ENCODE measurements at places on chromosomes 2 and 18. TPM values are rescaled to one million over a fixed set of nuclear protein-coding genes. Genes with fewer than 3 reads are reported as not detected.

DNA sequence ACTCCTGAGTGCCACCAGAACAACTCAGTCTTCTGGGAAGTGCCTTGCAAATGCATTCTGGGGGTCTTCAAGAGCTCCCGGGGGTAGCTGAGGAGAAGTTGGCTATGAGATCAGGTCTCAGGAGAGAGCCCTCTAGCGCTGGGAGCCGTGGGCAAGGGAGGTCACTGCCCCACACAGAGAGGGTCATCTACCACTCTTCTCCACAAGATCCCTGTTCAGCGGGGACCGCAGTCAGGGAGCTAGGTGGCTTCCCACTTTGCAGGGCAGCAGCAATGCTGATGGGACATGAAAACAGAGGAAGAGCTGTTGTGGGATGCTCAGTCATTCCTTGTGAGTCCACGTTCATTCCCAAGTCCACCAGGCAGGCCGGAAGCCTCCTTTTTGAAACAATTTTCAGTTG lies 66.6 kb downstream of the ACKR3 start:
- peaks cover 6% of the 10 kb centered on the region for H3K36me3 ChIP-seq
- no peak overlapping the region for H3K27ac ChIP-seq
- no peak for DNase-seq
- H3K4me1 ChIP-seq, result no peaks in the 10 kb centered on the region
- peaks cover 17% of the 10 kb centered on the region for H3K27me3 ChIP-seq

- peaks cover 4% of the 10 kb centered on the region for H3K27me3 ChIP-seq
- no peaks in the 10 kb centered on the region for H3K4me1 ChIP-seq
Observed at GRCh38 chr2:48228345-48228684, 301.6 kb upstream of the STON1 start.

GRCh38 chr2:36461039-36461681 lies 105.6 kb downstream of the CRIM1 start:
- H3K27ac ChIP-seq, result no peak overlapping the region
- H3K27me3 ChIP-seq, result peaks cover 32% of the 10 kb centered on the region
- peak; percentile 90 for DNase-seq
- no peak overlapping the region for H3K4me3 ChIP-seq
- H3K36me3 ChIP-seq, result peaks cover 10% of the 10 kb centered on the region

DNA sequence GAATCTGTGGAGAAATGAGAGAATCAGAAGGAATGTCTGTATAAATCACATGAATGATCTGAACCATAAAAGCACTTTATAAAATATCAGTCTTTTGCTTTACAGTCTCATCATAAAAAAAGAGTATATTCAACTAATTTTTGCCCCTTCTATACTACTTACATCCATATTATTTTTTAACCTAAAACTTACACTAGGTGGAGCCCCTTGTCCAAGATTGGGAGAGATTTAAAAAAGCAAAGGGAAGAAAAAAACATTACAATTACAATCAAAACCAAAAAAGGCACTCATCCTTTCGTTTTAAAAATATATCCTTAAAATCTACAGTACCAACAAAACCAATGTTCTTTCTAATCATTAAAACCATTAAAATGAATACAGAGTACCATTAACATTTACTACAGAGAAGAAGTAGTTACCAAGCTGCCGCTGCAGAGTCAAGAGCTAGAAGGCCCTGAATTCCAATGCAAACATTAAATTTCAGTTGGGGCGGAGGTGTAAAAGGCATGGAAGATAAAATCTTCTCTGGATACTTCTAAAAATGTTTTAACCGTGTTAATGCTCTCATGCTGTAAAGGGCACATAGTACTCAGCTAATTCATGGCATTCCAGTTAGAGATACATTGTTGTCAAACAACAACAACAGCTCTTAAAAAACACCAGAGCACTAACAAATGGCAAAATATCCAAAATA lies 56.7 kb upstream of the EPB41L3 start:
- H3K27me3 ChIP-seq, result peaks cover 4% of the 10 kb centered on the region
- no peaks in the 10 kb centered on the region for H3K36me3 ChIP-seq
- no peaks in the 10 kb centered on the region for H3K4me1 ChIP-seq
- no peak for DNase-seq
- no peak overlapping the region for H3K4me3 ChIP-seq

DNA sequence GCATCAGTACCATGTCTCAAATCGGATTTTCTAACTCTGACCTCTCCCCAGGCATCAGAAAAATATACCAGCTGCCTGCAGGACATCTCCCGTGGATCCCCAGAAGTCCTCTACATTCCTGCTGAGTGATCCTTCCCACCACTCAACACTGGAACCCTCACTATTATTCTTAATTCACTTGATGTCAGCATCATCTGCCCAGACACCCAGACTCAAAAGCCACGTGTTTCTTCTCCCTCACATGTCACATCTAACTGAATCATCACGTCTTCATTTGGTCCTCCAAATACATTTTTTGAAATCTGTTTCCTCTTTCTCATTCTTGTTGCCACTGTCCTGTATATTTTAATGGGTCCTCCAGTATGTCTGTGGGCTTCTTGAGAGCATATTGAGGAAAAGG lies 218.6 kb downstream of the HRH4 start:
- no peak overlapping the region for H3K27ac ChIP-seq
- no peaks in the 10 kb centered on the region for H3K36me3 ChIP-seq
- DNase-seq, result no peak
- H3K27me3 ChIP-seq, result no peaks in the 10 kb centered on the region
- H3K4me3 ChIP-seq, result no peak overlapping the region

DNA sequence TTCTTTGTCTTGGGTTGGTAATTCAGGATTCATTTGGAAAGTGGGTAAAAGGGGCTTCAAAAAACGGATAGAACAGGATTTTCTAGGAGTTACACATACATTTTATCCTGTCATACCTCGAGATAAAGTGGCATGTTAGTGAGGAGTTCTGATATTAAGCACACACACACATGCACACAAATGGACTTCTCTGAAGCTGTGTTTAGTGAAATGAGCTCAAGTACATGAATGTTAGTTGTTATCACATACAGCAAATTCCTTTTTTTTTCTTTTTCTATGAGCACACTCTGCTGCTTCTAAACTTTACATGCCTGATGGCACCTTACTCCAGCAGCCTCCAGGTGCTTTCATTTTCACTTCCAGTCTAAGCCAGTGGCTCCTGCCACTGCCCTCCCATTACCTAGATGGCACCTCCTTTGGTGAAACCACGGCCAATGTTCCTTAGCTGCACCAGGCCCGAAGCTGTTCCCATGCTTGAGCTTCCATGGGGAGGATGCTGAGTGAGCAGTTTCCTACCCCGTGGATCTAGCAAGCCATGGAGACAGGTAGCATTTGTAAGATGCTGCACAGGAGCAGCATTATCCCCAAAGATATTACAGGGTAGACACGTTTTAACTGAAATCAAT lies 49.7 kb downstream of the STAT1 start:
- peak overlapping the region; percentile 23 for H3K27ac ChIP-seq
- DNase-seq, result no peak
- H3K36me3 ChIP-seq, result peaks cover 56% of the 10 kb centered on the region
- H3K4me3 ChIP-seq, result no peak overlapping the region
- H3K27me3 ChIP-seq, result no peaks in the 10 kb centered on the region

DNA sequence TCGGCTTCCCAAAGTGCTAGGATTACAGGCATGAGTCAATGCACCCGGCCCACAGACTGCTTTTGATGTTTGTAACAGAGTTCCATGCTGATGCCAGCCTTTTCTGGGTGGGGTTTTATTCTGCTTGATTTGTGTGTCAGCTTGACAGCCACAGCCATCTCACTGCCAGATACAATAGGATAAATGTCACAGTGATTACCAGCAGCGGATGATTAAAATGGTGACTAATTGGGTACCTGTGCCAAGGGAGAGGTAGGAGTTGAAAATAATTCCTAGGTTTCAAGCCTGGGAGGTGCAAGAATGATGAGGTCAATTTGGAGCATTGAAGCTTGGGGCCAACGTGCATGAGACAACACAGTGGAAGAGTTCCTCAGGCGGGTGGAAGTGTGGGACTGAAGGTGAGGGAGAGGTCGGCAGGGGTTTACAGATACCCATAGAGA lies 39.4 kb downstream of the SH2D6 start:
- peaks cover 5% of the 10 kb centered on the region for H3K27me3 ChIP-seq
- H3K27ac ChIP-seq, result no peak overlapping the region
- DNase-seq, result no peak
- H3K4me1 ChIP-seq, result 0 out of 2 replicates have a peak, but pooled peaks cover 4% of the 10 kb centered on the region

DNA sequence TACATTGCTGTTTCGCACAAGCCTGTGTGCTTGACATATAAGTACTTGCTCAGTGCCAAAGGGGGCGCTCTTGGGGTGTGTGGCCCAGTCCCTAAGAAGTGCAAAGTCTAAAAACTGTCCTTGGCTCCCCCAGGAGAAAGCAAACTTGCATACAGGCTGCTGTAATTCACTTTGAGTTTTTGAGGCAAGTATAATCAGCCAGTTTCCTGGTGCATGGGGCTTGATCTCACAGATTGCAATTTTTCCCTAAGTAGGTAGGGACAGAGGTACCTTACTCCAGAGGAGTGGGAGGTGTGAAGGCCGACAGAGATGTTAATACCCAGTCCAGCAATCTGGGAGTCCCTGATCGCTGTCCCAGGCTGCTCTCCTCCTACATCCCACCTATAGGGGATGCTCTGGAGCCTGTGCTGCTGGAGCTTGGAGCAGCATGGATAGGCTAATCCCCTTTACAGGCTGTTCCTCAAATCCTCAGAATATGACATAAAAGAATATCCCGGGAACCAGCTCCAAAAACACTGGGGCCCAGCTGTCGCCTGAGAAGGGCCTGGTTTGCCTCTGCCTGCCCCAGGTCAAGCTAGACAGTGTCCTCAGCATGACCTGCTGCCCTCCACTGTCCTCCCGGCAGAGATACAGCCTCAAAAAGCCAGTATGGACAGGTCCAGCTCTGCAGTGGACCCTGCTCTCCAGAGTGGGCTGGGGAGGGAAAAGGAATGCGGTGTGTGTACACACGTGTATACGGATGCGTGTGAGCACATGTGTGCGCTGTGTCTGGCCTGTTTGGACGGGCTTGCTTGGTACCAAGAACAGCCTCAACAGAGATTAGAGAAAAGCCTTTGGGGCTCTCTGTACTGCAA lies 136.5 kb upstream of the HAAO start:
- DNase-seq, result no peak
- H3K36me3 ChIP-seq, result no peaks in the 10 kb centered on the region
- H3K27ac ChIP-seq, result no peak overlapping the region
- H3K27me3 ChIP-seq, result peaks cover 2% of the 10 kb centered on the region
- no peak overlapping the region for H3K4me3 ChIP-seq

DNA sequence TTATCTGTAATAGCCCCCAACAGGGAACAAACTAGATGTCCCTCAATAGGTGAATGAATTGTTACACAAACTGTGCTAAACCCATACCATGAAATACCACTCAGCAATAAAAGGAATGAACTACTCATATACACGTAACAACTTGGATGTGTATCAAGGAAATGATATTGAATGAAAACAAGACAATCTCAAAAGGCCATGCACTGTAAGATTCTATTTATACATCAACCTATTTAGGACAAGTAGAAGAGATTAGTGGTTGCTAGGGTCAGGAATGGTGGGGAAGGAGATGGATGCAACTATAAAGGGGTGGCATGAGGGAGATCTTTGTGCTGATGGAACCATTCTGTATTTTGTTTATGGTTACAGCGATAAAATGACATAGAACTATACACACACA lies 47.1 kb downstream of the KANSL3 start:
- no peak for DNase-seq
- H3K27me3 ChIP-seq, result no peaks in the 10 kb centered on the region
- peaks cover 40% of the 10 kb centered on the region for H3K36me3 ChIP-seq
- H3K4me3 ChIP-seq, result no peak overlapping the region
- peaks cover 16% of the 10 kb centered on the region for H3K4me1 ChIP-seq

- no peak overlapping the region for H3K27ac ChIP-seq
- no peak overlapping the region for H3K4me3 ChIP-seq
- peaks cover 5% of the 10 kb centered on the region for H3K36me3 ChIP-seq
- H3K27me3 ChIP-seq, result no peaks in the 10 kb centered on the region
Observed at GRCh38 chr2:48488545-48488944, 41.4 kb upstream of the STON1 start.

GRCh38 chr2:26619521-26619951 lies 21.6 kb downstream of the CIB4 start:
- no peak for DNase-seq
- no peaks in the 10 kb centered on the region for H3K36me3 ChIP-seq
- peaks cover 51% of the 10 kb centered on the region for H3K27me3 ChIP-seq

DNA sequence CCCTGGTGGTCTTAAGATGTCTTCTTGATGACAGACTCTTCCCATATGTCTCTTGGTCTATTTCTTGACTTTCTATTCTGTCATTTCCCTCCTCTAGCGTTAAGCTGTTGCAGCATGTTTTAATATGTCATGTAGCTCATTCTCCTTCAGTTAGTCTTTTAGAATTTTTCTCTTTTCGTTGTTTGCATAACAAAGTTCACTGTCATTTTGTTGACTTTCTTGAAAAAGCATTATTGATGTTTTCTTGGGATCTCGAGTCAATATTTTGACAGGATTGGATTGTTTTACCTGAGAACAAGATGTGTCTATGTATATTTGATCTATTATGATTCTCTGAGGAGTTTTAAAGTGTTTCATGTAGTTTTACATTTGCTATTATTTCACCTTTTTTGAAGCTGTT lies 24.8 kb downstream of the SOCS6 start:
- peaks cover 14% of the 10 kb centered on the region for H3K36me3 ChIP-seq
- H3K27me3 ChIP-seq, result peaks cover 2% of the 10 kb centered on the region
- H3K27ac ChIP-seq, result no peak overlapping the region
- H3K4me1 ChIP-seq, result peaks cover 46% of the 10 kb centered on the region

DNA sequence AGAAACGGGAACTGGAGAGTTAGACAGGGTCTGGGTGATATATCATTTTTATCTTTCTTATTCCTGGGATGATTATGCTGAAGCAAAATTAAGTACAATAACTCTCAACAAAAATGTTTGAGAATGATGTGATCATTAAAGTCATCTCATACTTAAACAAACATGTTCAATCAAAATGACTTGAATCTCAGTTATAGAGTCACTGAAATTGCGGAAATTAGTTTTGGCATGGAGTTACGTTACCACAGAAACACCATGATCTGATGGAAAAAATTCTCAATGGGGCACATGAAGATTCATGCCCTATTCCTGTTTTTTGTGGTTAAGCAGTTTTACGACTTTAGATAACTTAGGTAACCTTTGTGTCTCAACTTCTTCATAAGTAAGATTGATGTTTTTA lies 757.7 kb downstream of the EPHA4 start:
- no peak overlapping the region for H3K4me3 ChIP-seq
- no peak overlapping the region for H3K27ac ChIP-seq
- no peaks in the 10 kb centered on the region for H3K36me3 ChIP-seq
- H3K4me1 ChIP-seq, result peaks cover 24% of the 10 kb centered on the region
- no peak for DNase-seq
- peaks cover 5% of the 10 kb centered on the region for H3K27me3 ChIP-seq

- no peak overlapping the region for H3K27ac ChIP-seq
- peaks cover 5% of the 10 kb centered on the region for H3K27me3 ChIP-seq
- no peak for DNase-seq
- H3K4me1 ChIP-seq, result peaks cover 8% of the 10 kb centered on the region
- H3K4me3 ChIP-seq, result no peak overlapping the region
Observed at GRCh38 chr18:25739376-25739775, 351.0 kb downstream of the SS18 start.

The LCT gene
- total RNA-seq, result not detected

The ADNP2 gene
- 12.2 TPM for total RNA-seq

The IL18R1 gene
- not detected for total RNA-seq

The EPB41L3 gene
- 11.9 TPM for total RNA-seq

The SIX3 gene
- not detected for total RNA-seq

The CYP1B1 gene
- not detected for total RNA-seq
